ENCODE measurements at places on chromosomes 4 and X. TPM values are rescaled to one million over a fixed set of nuclear protein-coding genes. Genes with fewer than 3 reads are reported as not detected.

DNA sequence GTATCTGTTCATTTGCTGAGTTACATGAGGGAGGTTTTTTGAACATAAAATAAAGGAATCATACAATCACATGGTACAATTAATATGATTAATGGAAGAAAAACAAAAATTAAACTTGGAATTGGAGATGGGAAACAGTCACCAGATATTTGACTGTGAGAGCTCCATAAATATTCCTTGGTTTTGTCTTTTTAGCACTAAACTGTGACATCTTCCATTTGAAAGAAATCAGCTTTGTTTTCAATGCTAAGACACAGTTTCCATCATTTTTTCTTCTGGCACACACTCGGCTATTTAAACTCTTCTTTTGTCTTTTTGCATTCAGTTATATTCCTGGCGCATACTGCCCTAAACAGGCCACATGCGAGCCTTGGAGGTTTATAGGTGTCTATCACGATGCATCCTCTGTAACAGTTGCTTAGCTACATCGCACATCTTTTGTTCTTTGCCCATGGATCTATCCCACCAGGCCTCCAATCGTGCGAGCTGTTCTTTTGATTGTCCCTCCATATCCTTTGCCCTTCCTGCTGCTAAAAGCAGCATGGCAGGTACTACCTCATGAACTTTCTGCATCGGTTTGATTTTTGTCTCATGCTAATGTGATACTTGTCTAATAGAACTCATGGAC lies 158.3 kb downstream of the LDB2 start:
- no peaks in the 10 kb centered on the region for H3K27me3 ChIP-seq
- DNase-seq, result no peak
- H3K27ac ChIP-seq, result no peak overlapping the region
- no peaks in the 10 kb centered on the region for H3K36me3 ChIP-seq
- no peak overlapping the region for H3K4me3 ChIP-seq
- H3K4me1 ChIP-seq, result no peaks in the 10 kb centered on the region

XK gene
- not detected for total RNA-seq

- no peak overlapping the region for H3K27ac ChIP-seq
- no peaks in the 10 kb centered on the region for H3K36me3 ChIP-seq
- H3K4me3 ChIP-seq, result no peak overlapping the region
- H3K4me1 ChIP-seq, result peaks cover 1% of the 10 kb centered on the region
- no peak for DNase-seq
Observed at GRCh38 chr4:89216866-89217265, 90.7 kb downstream of the GPRIN3 start.

DNA sequence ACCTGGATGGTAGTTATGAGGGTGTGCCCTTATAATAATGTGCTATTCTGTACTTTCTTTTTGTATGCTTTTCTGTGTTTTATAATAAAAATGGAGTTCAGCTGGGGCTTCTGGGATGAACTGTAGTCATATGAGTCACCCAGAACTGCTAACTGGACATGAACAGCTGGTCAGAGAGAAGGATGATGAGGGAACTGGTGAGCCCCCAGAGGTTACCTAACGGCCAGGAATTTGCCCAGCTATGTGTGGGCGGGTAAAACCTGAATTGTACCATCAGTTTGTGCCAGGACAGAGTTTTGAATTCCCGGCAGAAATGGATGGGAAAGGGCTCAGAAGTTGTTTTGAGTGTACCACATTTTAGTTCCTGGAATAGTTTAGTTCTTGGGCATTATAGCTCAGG lies 138.0 kb upstream of the USP9X start:
- H3K4me3 ChIP-seq, result no peak overlapping the region
- DNase-seq, result no peak
- no peak overlapping the region for H3K27ac ChIP-seq
- H3K4me1 ChIP-seq, result peaks cover 9% of the 10 kb centered on the region

GRCh38 chr4:184937030-184937710 lies 81.1 kb upstream of the HELT start:
- peaks cover 10% of the 10 kb centered on the region for H3K4me1 ChIP-seq
- DNase-seq, result no peak
- H3K27ac ChIP-seq, result no peak overlapping the region

DNA sequence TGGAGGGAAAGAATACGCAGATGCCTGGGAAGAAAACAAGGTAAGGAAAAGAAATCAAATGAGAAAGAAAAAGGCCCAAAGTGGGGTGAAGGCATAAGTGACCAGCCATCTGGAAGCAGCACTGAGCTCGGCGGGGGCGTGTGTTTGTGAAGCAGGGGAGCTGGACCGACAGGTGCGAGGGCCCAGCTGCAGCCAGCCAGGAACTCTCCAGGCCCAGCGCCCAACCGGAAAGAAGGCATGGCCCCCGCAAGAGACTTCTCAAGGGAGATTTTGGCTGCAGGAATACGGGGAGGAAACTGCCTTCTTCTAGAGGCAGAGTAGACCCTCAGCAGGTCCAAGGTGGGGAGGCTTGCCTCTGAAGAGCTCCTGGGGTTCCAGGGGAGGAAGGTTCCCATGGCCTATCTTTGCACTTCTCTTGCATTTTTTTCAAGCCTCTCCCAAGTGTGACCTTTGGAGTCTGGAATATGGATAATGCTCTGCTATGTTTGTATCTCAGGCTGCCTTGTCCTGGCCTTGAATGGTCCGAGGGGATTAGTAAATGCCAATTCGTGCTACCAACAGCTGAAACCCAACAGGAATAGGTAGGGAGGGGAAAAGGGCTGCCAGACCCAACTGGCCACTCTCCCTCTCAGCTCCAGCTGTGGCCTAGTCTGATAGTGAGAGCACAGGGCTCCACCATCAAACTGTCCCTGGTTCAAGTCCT lies 10.8 kb upstream of the CITED1 start:
- DNase-seq, result no peak
- H3K27me3 ChIP-seq, result no peaks in the 10 kb centered on the region
- no peaks in the 10 kb centered on the region for H3K4me1 ChIP-seq
- no peaks in the 10 kb centered on the region for H3K36me3 ChIP-seq

DNA sequence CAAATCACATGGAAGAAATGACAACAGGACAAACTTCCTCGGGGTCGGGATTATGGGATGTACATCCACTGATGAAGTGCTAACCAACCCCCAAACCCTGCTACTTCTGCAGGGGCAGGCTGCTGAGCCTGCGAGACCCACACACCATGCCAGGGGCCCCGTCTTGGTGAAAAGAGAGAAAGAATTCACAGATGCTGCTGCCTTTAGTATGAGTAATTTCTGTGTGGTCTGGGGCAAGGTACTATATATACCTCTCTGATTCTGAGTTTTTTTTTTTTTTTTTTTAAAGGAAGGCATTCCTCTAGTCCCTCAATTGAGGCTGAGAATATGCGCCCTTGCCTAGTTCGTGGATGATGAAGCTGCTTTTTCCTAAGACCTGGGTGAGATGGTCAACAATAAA lies 24.8 kb downstream of the PDHA1 start:
- H3K27me3 ChIP-seq, result peaks cover 2% of the 10 kb centered on the region
- H3K4me1 ChIP-seq, result peaks cover 7% of the 10 kb centered on the region
- H3K4me3 ChIP-seq, result no peak overlapping the region

GRCh38 chrX:636981-637659 lies 6.5 kb downstream of the SHOX start:
- H3K27ac ChIP-seq, result no peak overlapping the region
- no peak overlapping the region for H3K4me3 ChIP-seq
- no peaks in the 10 kb centered on the region for H3K36me3 ChIP-seq
- no peaks in the 10 kb centered on the region for H3K4me1 ChIP-seq

DNA sequence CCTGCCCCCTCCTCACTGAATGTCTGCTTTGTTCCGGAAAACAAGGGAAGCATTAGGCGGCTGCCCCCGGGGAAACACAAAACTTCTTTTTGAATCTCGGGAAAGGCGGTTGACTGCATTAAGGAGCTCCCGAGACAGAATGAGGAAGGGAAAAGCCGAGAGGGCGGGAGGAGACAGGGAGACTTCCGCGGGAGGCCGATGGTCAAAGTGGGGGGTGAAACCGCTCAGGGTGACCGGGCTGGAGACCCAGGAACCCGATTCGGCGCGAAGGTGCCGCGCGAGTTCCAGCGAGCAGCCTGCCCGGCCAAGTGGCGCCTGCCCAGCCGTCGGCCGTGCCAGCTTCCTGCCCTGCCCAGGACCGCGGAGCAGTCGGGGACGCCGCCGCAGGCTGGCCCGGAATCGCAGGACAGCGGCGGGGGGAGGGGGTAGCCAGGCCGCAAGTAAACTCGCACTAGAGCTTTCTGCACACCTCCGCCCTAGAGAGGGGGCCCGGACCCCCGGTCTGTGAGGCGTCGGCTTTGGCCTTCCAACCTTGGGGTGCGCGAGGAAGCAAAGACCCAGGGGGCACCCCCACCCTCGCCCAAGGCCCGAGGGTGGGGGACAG lies 55.1 kb upstream of the BCOR start:
- H3K27me3 ChIP-seq, result no peaks in the 10 kb centered on the region
- no peak for DNase-seq
- no peaks in the 10 kb centered on the region for H3K36me3 ChIP-seq
- H3K27ac ChIP-seq, result no peak overlapping the region

GRCh38 chr4:23153076-23153475 lies 460.3 kb downstream of the GBA3 start:
- no peak for DNase-seq
- no peaks in the 10 kb centered on the region for H3K36me3 ChIP-seq
- no peak overlapping the region for H3K27ac ChIP-seq
- H3K4me3 ChIP-seq, result no peak overlapping the region

CENPVL2 gene
- not detected for total RNA-seq

DNA sequence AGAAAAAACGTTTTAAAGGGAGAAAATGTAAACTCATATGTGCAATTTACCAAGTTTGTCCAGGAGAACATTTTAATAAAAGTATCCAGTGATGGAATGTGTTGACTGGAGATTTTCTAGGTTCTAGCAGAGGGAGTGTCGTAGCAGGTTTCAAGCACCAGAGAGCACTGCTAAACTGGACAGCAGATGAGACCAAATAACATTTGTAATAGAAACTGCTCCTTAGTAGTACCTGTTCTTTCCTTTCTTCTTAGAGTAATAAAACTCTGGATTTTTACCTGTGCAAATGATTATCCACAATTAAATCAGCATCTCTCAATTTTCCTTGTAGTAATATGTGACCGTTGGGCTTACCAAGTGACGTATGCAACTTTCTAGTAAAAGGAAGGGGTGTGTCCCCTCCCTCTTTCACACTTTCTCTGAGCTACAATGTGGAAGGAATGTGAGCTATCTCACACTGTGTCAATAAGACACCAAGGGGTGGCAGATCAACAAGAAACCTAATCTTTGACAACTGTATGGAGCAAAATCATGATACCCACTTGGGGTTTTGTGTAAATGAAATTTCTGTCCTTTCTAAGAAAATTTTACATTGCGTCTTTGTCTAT lies 9.5 kb downstream of the HPGDS start:
- H3K36me3 ChIP-seq, result no peaks in the 10 kb centered on the region
- no peak for DNase-seq

FAAH2 gene
- total RNA-seq, result 5.4 TPM

- H3K27me3 ChIP-seq, result no peaks in the 10 kb centered on the region
- no peak overlapping the region for H3K4me3 ChIP-seq
- H3K36me3 ChIP-seq, result no peaks in the 10 kb centered on the region
- H3K4me1 ChIP-seq, result no peaks in the 10 kb centered on the region
Observed at GRCh38 chr4:170872794-170873193, 783.0 kb upstream of the AADAT start.

DNA sequence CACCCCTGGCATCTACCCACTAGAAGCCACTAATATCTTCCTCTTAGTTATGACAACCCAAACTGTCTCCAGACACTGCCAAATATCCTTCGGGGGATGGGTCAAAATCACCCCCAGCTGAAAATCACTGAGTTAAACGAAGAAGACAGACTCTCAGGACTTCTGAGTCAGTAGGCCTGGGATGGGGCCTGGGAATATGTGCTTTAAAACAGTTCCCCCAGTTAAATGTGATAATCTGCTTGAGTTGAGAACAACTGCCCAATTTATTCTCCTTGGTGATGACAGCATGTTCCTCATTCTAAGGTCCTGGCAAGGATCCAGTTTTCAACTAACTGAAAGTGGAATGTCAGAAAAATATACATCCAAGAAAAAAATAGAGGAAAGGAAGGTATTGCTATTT lies 52.4 kb downstream of the CBLL2 start:
- no peaks in the 10 kb centered on the region for H3K27me3 ChIP-seq
- no peak for DNase-seq
- H3K4me3 ChIP-seq, result no peak overlapping the region
- H3K27ac ChIP-seq, result no peak overlapping the region

- no peaks in the 10 kb centered on the region for H3K36me3 ChIP-seq
- no peak overlapping the region for H3K4me3 ChIP-seq
- no peaks in the 10 kb centered on the region for H3K4me1 ChIP-seq
- no peak overlapping the region for H3K27ac ChIP-seq
Observed at GRCh38 chrX:111083081-111083480, 12.9 kb upstream of the PAK3 start.

DNA sequence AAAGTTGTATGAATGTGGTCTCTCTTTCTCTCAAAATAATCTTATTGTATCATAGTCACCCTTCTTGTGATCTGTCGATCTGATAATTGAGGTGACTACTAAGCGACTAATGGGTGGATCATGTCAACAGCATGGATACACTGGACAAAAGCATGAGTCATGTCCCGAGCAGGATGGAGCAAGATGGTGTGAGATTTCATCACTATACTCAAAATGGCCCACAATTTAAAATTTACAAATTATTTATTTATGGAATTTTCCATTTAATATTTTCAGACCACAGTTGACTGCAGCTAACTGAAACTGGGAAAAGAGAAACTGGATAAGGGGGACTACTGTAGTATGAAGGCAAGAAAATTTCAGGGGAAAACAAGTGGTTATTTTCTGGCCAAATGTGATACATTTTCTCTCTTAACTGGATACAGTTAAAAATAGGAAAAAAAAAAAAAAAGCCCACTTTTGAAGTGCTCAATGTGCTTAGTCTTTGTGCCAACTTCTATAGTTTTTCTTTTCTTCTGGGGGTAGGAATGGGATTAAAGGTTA lies 25.3 kb downstream of the FAM241A start:
- no peak overlapping the region for H3K4me3 ChIP-seq
- no peak for DNase-seq
- H3K27me3 ChIP-seq, result no peaks in the 10 kb centered on the region
- no peaks in the 10 kb centered on the region for H3K36me3 ChIP-seq
- no peak overlapping the region for H3K27ac ChIP-seq
- peaks cover 34% of the 10 kb centered on the region for H3K4me1 ChIP-seq

DNA sequence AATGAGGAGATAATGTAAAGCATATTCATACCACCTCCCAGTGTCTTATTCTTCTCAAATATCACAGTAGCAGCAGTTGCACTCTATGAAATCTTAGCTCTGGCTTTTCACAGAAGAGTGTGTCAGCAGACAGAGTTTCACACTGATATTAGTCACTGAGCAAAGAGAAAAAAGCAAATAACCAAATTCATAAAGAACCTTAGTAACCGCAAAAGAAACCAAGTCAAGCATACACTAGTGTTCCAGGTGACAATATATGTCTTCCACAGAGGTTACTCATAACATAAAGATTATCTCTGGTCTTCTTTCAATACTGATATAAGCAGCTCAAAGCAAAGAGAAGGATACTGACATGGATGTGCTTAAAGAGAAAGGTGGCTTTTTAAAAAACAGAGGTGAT lies 181.7 kb upstream of the EDNRA start:
- H3K4me3 ChIP-seq, result no peak overlapping the region
- H3K36me3 ChIP-seq, result no peaks in the 10 kb centered on the region
- no peaks in the 10 kb centered on the region for H3K4me1 ChIP-seq
- no peak overlapping the region for H3K27ac ChIP-seq
- H3K27me3 ChIP-seq, result no peaks in the 10 kb centered on the region

GRCh38 chrX:10199212-10199611 lies 42.4 kb downstream of the CLCN4 start:
- no peaks in the 10 kb centered on the region for H3K27me3 ChIP-seq
- H3K4me3 ChIP-seq, result no peak overlapping the region
- H3K4me1 ChIP-seq, result peaks cover 4% of the 10 kb centered on the region
- no peak overlapping the region for H3K27ac ChIP-seq

- no peaks in the 10 kb centered on the region for H3K27me3 ChIP-seq
- H3K4me1 ChIP-seq, result peaks cover 10% of the 10 kb centered on the region
- H3K36me3 ChIP-seq, result no peaks in the 10 kb centered on the region
- H3K27ac ChIP-seq, result no peak overlapping the region
- H3K4me3 ChIP-seq, result no peak overlapping the region
Observed at GRCh38 chrX:23822397-23822796, 39.4 kb downstream of the SAT1 start.

SLC25A31 gene
- not detected for total RNA-seq

All from activated CD4-positive, alpha-beta memory T cell treated with anti-CD3 and anti-CD28 coated beads, Interleukin-2, amount 10 ng/mL, durations not matched to agents 7 days and 5 days (primary cell).